Sigmoid colon (tissue), 7 donors: ENCODE measurements at places on chromosomes 4 and X. TPM values are rescaled to one million over a fixed set of nuclear protein-coding genes. Genes with fewer than 3 reads are reported as not detected.

FGD1 gene
- polyA plus RNA-seq, result 0.69 TPM

RPL9 gene
- polyA plus RNA-seq, result 4,730 TPM

GATA1 gene
- not detected for polyA plus RNA-seq

TACR3 gene
- not detected for polyA plus RNA-seq

CCDC160 gene
- not detected for polyA plus RNA-seq
